Activated CD8-positive, alpha-beta memory T cell treated with anti-CD3 and anti-CD28 coated beads for 1 hour (primary cell): ENCODE measurements at places on chromosomes 3 and 15.

DNA sequence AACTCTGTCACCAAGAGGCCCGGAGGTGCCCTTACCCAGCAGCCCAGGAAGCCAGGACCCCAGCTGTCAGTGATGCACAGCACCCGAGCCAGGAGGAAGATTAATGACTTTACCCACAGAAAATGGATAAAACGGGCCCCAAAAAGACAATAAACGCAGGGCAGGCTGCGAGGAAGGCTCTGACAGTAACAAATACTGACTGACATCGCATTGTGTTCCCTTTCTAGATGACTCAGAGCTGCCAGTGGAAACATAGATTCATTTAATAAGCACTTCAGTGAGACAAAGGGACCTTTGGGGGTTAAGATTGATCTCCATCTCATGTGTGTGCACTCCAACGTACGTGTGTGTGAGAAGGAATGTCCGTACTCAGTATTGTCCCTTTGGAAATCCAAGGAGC lies 225.3 kb upstream of the PPP2R3A start:
- DNase-seq = no peak

DNA sequence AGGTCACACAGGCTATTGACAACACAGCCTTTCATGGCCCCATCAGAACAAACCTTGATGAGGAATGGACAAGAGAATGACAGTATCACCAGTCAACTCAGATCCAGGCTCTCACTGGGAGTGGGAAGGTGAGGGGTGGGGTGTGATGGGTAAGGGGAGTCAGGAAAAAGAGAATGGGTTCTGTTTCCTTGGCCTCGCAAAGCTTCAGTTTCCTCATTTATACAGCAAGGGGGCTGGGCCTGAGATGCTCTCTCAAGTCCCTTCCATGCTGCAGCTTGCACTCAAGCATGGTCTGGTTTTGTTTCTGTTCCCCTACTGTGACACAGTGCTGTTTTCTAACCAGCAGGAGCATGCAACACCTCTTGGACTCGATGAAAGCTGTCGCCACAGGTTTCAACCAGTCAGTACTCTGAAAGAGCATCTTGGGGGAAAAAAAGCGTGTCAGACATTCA lies 65.7 kb upstream of the IL12A start:
- DNase-seq = no peak

DNA sequence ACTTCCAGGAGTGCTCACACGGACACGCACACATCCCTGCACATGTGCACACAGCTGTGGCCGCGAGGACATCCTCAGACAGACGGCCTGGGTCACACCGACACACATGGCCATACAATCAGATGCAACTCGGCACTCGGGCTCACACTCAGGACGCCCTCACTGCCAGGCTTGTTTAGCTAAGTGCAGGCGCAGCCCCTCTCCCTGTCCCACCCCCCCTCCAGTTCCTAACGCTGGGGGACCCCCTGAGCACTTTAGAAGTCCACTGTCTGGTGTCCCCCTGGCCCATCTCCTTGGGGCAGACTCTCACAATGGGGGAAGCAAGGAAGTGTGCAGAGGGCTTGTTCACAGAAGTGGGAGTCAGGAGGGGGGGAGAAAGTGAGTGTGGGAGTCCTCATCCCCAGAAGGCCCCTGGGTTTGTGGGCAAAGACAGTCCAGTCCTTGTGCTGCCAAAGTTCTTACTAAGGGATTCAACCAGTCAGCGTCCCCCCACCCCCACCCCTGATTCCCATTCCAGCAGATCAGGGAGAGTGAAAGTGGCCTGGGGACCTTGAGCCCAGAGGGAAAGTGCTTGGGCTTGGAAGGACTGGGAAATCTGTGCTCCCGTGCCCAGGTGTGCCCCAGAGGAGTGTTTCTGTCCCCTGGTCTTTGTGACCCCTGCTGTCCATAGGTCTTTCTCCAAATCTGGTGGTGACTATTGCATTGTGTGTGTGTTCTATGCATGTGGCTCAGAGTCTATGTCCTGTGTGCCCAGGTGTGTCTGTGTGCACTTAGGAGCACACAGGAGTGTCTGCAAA lies 767 bp upstream of the GATA2 start:
- DNase-seq = no peak

DNA sequence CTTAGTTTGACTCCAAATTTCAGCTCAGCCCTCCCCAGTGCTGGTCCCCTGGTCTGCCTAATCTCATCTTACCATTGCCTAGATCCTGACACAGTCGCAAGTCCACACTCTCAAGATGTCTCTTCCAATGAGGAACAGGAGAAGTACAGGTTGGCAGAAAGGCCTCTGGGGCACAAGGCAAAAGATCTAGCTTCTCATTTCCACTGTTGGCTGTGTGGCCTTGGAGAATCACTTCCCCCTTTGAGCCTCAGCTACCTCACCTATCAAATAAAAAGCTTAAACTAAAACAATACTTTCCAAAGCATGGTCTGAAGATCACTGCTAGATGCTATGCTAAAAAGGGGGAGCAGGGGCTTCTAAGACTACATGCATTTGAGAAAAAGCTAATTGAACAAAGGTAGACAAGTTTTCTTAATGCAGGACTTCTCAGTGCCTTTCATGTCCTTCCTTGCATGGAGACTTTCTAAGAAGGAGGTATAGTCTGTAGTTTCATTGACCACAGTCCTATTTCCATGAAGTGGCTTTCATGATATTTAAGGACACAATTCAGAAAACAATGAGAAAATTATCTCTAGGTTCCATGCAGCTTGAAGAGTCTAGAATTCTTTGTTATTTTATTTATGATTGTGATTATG lies 118.0 kb upstream of the RAD18 start:
- no peak for DNase-seq

DNA sequence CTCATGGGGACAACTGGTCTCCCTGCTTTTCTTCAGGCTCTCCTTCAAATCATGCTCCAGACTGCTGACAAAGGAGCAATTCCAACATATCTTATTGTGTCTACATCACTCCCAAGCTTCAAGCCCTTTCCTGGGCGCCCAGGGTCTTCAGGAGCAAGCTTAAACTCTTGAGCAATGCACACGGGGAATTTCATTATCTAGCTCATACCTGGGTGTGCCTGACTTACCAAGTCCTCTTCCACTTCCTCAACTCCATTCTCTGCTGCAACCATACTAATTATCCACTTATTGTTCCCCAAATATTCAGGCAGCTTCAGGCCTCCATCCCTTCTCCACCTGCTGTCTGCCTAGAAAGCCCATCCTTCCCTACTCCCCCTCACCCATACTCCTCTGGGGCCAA lies 50.6 kb downstream of the B3GNT5 start:
- DNase-seq = no peak

DNA sequence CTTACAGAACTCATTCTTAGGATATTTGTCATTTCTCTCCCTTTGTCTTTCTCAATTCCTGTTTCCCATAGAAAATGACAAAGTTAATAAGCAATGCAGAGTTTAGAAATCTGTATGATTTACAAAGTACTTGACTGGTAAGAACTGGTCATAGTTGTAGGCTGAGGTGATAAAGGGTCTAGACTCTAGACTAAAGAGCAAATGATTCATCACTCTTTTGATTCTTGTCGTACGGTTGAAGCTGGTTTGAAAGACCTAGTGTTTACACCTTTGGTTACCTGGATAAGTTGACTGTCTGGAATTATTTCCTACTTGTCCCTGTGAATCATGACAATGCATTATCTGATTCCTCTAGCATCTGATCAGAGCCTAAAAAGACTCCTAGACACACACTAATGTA lies 58.9 kb upstream of the TP63 start:
- DNase-seq = no peak

- no peak for DNase-seq
Measured at GRCh38 chr3:114518206-114518808, 224.5 kb downstream of the TIGIT start.

DNA sequence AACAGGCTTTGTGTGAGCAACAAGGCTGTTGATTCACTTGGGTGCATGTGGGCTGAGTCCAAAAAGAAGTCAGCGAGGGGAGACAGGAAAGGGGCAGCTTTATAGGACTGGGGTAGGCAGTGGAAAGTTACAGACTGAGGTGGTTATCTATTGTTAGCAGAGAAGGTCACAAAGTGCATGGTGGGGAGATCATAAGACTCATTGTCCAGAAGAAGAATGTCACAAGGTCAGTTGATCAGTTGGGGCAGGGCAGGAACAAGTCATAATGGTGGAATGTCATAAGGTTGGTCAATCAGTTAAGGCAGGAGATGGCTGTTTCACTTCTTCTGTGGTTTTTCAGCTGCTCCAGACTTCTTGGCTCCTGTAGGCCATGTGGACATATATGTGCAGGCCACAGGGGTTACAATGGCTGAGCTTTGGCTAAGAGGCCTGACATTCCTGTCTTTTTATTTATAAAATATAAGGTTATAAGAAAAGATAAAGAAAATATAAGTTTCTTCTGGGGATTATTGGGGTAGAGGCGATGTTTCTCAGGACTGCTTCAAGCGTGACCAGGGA lies 69.5 kb upstream of the SNTN start:
- no peak for DNase-seq

DNA sequence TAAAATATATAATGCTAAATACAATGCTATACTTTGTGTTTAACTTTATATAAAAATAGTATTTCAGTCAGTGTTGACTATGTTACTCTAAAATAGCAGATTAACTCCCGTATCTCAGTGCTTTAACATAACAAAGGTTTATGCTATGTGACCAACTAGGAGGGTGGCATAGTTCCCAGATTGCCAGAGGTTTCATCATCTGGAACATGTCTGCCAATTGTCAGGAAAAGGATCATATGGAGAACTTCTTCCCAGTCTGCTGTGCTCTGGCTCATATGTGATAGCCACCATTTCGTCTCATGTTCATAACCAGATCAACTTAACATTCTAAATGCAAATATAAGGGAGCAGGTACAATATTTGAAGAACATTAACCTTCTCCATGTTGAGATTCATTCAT lies 720.2 kb downstream of the MCTP2 start:
- DNase-seq = no peak

DNA sequence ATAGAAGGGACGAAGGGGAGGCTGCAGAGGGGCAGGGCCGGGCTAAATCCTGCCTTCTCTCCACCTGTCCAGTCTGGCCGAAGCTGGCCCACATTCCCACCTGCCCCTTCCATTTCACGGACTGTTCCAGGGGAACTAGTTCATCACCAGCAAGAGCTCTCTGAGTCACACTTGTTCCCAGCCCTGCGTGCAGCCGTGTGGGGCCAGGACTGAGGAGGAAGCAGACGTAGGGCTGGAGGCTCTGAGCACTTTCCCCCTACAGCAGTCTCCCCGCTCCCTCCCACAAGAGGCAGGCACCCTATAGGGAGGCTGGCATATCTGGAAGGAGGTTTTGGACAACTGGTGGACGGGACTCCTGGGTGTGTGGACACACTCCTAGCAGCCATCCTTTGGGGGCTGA lies 3.0 kb downstream of the ITIH4 start:
- no peak for DNase-seq

DNA sequence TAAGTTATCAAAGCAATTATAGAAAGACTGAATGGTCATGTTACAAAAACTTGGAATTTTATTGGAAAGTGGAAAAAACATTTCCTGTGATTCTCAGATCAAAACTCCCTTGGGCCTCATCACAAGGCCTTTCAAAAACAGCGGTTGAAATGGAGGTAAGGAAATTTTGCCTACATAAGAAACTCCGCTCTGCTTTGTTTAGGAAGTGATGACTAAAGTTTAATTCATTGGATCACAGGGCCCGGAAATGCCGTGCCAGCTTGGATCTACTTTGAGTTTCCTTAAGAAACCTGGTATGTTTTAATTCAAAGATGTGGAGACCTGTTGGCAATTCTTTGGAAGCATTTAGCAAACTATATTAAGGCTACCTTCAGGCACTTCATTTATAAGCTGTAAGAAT lies 143.9 kb upstream of the MME start:
- DNase-seq = no peak

DNA sequence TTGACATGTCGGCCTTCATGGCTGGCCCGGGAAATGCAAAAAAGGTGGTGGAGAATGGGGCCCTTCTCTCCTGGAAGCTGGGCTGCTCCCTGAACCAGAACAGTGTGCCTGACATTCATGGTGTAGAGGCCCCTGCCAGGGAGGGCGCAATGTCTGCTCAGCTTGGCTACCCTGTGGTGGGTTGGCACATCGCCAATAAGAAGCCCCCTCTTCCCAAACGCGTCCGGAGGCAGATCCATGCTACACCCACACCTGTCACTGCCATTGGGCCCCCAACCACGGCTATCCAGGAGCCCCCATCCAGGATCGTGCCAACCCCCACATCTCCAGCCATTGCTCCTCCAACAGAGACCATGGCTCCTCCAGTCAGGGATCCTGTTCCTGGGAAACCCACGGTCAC lies 23.1 kb upstream of the BSN start:
- no peak for DNase-seq

DNA sequence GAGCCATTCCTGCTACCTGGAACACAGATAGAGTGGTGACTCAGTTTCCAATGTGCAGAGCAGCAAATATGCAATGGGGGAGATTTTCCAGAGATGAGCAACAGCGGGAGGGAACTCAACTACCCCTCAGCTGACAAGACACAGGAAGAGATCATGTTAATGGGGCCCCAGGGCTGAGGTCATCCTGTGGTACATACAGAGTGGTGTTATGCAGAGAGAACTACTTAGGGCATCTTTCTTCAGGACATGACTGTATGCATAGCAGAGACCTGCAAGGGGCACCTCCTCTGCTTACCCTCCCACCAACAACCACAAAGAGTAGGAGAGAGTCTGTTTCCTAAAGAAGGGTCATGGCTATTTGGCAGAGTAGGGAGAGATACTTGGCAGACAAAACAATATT lies 6.8 kb upstream of the TBC1D5 start:
- DNase-seq = no peak

- no peak for DNase-seq
Measured at GRCh38 chr15:98503970-98504369, 144.4 kb upstream of the IGF1R start.

DNA sequence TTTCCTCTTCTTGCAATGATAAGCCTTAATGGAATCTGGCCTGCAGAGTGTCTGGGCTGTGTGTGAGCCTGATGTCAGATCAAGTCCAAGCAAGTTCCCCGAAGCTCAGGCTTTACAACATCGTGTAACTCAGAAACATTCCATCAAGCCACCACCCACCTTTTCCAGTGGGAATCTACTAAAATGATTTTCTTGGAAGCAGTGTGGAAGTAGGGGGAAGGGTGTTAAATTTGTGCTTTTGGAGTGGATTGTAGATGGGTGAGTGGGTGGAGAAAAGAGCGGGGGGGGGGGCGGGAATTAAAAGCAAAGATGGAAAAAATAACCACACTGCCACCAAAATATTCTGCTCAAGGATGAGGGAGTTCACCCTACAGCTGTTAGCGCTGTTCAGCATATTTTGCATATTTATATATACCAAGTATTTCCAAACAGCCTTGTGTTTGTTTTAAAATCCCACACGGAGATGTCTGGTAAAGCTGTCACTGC lies 53.6 kb downstream of the VGLL3 start:
- DNase-seq = no peak

DNA sequence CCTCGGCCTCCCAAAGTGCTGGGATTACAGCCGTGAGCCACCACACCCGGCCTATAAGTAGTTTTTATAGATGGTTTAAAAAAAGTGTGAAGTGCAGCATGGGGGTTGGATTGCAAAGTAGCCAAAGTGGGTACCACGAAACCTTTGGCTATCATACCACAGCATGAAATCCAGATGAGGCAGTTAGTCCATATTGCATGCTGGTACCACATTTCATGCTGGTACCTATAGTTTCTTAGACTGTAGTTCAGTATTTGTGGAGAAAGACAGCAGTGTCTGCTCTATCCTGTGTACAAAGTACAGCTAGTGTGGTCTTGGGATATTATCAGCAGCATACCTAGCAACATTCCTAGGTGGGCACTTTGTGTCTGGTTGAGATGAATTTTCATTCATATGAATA lies 11.8 kb downstream of the ZNF609 start:
- no peak for DNase-seq
